CD4-positive, alpha-beta T cell treated with Interleukin-10 for 1 hour (primary cell): ENCODE measurements at places on chromosomes 16 and 17.
A peak's percentile ranks its signal among the peaks of the same experiment; 100 is the strongest.

- no peak for DNase-seq
Measured at GRCh38 chr17:47942096-47942510, 732 bp downstream of the PNPO start.

DNA sequence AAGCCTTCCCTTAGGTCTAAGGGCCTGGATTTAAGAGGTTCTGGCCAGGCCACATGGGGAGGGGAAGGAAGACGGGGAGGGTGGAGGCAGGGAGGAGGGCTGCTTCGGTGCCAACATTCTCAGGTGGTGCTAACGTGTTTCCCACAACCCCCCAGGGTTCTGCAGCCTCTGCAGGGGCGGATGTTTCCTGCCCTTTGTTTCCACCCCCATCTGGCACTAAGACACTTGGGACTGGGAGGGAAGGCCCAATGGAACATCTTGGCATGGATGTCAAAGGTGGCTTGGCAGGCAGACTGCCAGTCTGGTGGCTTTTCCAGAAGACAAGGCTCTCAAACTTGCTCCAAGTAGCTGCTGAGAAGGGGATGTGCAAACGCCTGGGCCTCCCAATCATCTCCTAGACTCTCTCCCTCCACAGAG, 12.7 kb downstream of the HIC1 start:
- DNase-seq: no peak

DNA sequence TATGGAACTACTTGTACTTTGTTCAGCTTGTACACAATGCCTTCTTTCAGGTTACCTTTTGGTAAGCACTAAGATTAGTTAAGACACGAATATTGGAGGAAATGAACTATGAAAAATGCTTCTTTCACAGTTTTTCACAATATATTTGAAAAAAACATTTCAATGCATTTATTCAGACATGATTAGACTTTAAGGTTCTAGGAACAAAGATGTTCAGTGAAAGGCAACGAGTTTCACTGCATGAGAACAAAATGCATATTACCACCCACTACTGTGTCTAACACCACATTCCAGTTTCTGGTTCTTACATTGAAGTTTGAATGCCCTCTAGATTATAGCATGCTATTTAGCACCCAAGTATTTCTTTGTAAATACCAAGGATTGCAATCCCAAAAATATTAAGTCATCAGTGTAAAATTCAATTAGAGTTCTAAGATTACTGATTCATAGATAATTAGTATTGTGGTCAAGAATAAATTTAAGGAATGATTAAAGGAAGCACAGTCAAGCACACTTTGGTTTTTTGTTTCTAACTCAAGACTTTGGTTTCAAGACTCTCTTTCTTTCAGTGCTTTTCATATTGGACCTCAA, 261.7 kb downstream of the CEP112 start:
- no peak for DNase-seq

DNA sequence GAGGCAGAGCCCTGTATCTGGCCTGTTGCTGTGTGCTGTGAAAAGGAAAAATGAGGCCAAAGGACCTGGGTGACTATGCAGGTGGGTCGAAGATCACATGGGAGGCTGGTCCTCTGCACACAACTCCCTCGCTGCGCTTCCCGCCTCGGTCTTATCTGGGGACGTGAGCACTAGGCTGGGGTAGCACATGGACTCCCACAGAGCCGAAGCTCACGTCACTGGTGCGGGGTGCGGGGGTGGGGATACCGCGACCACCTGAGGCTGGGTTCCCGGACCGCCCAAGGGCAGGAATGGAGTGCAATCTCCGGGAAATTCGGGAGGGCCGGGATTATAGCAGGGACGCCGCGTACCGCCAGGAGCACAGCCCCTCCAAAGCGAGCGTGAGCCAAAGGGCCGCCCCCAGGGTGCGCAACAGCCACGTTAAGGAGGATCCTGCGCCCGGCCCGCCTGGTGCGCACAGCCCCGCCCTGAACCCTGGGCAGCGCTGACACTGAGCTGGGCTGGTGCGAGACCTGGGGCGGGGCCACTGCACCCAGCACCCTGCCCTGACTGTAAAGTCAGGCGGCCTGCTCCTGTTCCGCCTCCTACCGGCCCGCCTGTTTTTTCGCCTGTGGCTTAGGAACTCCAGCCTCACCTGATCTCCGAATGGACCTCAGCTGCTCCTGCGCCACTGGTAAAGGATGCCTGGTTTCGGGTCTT, 4.8 kb downstream of the MT1A start:
- DNase-seq: peak; percentile 82
